ENCODE measurements at places on chromosomes 3 and 15.
A peak's percentile ranks its signal among the peaks of the same experiment; 100 is the strongest.

DNA sequence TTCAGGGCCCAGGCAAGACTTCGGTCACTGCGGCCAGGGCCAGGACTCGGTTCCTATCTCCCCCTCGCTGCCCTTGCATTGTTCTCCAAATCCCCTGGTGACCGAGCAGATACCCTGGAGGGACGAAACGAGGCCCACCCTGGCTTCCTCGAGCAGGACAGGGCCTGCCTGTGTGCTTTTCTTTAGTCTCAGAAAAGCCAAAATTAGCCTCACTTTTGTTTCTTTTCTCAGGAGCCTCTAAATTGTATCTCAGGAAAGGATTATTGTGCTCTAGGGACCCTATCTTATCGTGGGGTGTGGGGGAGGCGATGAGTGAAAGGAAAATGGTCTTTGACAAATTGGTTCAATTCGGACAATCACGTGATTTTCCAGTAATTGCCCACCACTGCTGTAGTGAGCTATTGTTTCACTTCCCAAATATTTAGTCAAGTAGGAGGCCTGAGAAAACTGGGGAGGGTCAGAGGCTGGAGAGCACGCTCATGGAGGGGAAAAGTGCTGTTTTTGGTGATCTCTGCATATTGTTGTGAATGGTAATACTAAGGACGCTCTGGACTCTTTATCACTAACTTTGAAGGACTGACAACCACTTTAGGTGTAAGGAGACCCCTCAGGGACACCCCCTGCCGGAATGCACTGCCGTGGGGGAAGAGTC is 61.6 kb downstream of the TMEM44 start:
- no peak for DNase-seq

GRCh38 chr3:149717391-149718056 is 34.8 kb downstream of the COMMD2 start:
- peak; percentile 73 for DNase-seq

DNA sequence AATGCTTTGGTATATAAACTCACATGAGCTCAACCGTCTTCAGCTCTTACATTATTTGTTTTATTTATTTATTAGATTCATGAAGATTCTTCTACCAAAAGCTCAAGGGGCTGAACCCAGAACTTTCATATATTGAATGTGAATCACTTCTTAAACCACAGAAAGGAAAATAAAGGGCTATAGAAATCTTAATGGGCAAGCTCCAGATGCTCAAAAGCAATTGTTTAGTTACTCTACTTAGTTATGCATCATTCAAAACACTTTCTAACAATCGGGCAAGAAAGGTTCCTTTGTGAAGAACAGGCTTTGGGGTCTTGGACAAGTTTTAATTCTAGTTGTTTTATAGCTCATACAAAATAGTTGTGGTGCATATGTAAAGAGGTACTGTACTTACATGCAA is 380.2 kb downstream of the TIGIT start:
- no peak for DNase-seq

DNA sequence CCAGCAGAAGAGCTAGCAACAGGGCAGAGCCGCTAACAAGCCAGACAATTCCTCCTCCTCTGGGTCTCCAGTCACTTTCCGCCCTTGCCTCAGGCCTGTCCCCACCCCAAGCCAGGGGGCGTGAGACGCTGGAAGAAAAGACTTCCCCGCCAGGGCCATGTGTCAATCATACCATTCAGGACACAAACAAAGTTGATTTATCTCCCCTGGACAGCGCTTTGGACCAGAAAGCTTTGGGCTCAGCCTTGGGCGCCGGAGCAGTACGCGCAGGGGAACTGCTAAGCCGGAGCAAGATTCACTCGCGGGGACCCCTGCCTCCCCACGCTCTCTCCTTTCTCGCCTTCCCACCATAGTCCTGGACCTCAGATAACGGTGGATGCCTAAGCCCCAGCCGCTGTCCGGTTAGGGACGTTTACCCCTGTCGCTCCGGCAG is 479 bp downstream of the LRRC2 start:
- DNase-seq = no peak

Measured in A172 (cell line).